Natural killer cell (primary cell): ENCODE measurements at places on chromosomes 1 and 21. TPM values are rescaled to one million over a fixed set of nuclear protein-coding genes. Genes with fewer than 3 reads are reported as not detected.

GRCh38 chr1:215631489-215631888 is 64.4 kb downstream of the KCTD3 start:
- DNase-seq = no peak

- DNase-seq = no peak
Observed at GRCh38 chr1:182765391-182765790, 24.2 kb upstream of the NPL start.

- peak; percentile 71 for DNase-seq
Observed at GRCh38 chr1:243343970-243344937, 88.4 kb downstream of the SDCCAG8 start.

DNA sequence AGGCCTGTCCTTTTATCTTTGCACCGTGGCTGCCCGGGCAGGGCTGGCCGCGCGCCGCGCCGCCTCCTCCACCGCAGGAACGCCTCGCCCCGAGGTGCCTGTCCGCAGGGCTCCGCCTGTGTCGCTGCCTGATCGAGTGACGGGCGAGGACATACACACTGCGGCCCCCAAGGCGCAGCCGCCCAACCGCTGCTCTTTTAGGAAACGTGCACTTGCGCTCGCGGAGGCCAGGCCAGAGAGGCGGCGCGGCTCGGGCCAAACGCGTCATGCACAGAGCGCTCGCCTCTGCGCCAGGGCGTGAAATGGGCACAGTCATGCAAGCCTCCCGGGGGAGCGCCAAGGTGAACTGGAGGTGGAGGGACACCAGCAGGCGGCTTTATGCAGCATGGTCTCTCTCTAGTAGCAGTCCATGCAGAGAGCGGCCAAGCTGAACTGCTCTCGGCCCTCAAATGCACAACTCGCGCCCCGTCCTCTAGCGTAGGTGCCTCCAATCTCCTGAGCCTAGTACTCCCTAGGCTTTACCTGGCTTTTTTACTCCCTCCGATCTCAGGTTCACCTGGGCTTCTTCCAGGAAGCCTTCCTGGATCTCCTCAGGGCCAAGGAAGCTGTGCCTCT is 12.9 kb downstream of the TRABD2B start:
- no peak for DNase-seq

DNA sequence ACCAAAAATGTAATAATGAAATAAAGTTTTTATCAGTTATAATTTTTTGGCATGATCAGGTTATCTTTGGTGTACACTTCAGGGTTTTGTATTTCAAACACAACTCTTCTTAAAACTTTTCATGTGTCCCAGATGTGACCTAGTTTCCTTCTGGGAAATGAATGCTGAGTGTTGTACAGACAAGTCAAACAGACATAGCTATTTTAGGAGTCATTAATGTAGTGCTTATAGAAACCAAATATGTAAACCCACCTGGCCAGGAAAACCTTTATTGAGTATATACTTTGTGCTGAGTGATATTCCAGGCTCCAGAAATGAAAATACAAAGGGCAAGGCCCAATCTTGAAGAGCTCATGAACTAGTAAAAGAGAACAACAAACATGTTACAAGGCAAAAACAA is 25.9 kb upstream of the HOOK1 start:
- DNase-seq = no peak

DNA sequence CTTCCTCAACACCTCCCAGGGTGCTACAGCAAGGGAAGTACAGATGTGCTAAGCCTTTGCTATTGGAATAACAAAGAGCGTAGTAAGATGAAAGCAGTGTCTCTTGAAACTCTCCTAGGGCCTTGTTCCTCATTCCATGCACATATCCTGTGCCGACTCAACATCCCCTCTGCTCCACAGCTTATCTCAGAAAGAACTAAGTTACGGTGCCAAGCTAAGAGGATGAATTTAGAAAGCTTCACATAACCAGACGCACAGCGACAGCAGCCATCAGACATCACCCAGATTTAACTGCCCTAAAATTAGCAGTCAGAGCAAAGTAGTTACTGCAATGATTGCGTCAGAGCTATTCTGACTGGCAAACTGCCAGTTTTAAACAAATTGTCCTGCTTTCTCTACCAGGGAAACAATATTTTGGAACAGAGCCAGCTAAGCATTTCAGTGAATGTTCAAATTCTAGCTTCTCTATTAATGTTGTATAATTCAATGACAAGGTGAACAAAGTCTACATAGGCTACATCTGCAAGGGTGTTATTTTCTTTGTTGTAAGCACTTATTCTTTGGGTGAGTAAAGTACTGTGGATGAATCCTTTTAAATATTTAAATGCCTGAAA is 9.5 kb downstream of the SIPA1L2 start:
- no peak for DNase-seq

DNA sequence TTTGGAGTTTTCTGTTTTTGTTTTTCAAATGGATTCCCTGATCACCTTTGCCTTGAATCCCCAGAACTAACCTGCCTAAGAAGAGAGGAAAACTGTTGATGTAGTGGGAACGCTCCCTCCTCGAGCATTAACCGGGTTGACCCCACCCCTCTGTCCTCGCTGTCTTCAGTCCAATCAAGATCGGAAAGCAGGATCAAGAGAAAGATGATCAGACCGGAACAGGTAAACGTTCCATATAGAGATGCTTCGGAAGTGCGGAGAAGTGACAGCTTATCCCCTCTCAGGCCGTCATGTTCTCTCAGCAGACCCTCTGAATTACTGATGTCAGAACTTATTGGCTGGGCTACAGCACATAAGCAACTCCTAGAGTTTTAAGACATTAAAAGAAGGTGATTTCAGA is 800 bp upstream of the FAM163A start:
- DNase-seq = no peak

- DNase-seq = no peak
Observed at GRCh38 chr21:33481314-33481943, 1.7 kb upstream of the TMEM50B start.

DNA sequence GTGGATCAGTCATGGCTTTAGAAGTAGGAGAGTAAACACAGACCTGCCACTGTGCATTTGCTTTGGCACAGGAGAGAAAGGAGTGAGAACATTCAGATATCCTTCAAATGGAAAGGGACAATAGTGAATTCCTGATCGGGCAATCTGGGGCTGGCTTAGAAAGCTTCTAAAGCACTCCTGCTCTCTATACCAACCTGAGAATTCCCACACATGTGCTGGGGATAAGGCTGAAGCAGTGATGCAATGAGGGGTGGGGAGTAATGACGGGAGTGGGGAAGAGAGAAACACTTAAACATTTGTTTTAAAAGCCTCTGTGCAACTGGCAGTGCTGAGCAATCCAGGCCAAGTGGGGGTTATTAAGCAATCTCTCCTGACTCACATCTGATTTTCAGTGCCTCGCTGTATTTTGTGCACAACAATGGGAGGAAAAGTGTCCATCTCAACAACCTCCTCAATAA is 108.8 kb downstream of the KIAA0319L start:
- DNase-seq = no peak

GRCh38 chr21:46317710-46318463 is 5.8 kb downstream of the C21orf58 start:
- no peak for DNase-seq

GRCh38 chr1:230048322-230048721 is 18.7 kb upstream of the GALNT2 start:
- no peak for DNase-seq

GRCh38 chr1:26221094-26221493 is 12.9 kb upstream of the CEP85 start:
- DNase-seq = no peak

DNA sequence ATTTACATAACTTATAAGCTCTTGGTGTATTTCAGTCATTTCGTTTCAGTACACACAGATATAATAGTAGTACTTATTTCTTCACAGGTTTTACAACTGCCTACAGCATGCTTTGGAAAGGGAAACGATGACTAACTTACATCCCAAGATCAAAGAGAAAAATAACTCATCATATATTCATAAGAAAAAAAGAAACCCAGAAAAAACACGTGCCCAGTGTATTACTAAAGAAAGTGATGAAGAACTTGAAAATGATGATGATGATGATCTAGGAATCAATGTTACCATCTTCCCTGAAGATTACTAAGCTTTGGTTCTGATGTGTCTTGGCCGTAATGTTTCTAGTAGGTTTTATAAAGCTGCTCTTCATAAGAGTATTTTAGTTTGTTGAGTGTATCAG is 30.9 kb downstream of the TYW3 start:
- no peak for DNase-seq

Gene ACTL8
- total RNA-seq = not detected

Gene PSRC1
- 2.4 TPM for total RNA-seq

Gene ZNF669
- 16.2 TPM for total RNA-seq
